ENCODE measurements at places on chromosomes 1 and 21.

GRCh38 chr1:108852221-108852975, 4.5 kb downstream of the AKNAD1 start:
- DNase-seq, result no peak

GRCh38 chr1:155706139-155706538, 17.2 kb downstream of the DAP3 start:
- DNase-seq, result no peak

GRCh38 chr1:210342986-210343780, 14.5 kb downstream of the HHAT start:
- no peak for DNase-seq

- peak; percentile 71 for DNase-seq
Observed at GRCh38 chr1:32201011-32201855, 838 bp downstream of the CCDC28B start.

- no peak for DNase-seq
Observed at GRCh38 chr1:19892628-19893168, 10.5 kb downstream of the OTUD3 start.

DNA sequence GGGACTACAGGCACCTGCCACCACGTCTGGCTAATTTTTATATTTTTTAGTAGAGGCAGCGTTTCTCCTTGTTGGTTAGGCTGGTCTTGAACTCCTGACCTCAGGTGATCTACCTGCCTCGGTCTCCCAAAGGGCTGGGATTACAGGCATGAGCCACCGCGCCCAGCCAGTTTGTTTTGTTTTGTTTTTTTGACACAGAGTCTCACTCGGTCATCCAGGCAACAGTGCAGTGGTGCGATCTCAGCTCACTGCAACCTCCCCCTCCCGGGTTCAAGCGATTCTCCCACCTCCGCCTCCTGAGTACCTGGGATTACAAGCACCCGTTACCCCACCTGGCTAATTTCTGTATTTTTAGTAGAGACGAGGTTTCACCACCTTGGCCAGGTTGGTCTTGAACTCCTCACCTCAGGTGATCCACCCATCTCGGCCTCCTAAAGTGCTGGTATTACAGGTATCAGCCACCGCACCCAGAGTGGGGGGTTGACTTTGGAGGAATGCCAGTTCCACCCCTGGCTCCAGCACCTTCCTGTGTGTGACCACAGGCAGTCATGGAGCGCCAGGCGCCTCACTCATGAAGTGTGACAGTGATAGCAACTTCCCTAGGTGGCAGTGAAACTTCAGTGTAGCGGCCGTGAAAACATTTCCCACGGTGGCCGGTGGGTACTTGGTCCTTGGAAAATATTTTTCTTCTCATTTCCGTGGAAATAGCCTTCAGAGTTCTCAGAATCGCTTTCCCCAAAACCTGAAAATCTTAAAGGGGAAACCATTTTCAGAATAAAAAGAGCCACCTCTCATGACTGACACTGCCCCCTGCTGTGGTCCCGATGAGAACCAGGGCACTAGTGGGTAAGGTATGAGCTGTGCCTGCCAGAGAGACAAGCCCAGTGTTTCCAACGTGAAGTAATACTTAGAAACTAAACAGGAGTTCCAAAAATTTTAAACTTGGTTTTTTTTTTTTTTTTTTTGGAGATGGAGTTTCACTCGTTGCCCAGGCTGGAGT, 48.6 kb downstream of the WDR4 start:
- no peak for DNase-seq

DNA sequence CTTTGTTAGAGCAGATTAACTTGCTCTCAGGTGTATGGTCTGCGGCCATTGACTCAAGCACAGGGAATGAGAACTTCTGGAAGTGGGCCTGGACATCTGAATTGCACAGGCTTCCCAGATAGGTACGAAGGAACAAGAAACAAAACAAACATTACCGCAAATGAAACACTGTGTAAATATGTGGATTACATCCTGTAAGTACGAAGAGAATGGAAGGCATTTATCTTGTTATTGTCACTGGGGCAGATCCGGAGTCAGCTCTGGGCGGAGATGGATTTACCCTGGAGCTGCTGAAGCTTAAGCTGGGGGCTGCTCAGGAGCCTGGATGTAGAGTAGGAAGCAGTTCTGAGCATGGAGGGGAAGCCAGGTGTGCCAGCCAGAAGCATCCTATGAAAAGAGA, 6.8 kb downstream of the HES2 start:
- no peak for DNase-seq

DNA sequence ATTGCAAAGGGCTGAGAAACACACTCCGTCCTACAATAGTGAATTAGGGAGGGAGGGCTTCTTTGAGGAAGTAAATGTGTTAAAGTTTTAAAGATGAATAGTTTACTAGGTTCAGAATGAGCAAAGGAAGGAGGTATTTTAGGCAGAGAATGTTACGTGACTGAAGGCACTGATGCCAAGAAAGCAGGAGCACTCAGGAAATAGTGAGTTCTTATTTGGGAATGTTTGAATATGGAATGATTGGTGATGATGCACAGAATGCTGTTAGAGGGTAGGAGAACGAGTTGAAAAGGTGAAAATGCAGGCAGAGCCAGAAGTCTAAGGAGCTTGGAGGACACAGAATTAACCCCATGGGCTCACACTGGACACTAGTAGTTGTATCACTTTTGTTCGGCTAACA, 108.0 kb downstream of the NRIP1 start:
- no peak for DNase-seq
